Esophagus muscularis mucosa (tissue), 4 donors: ENCODE measurements at places on chromosomes 5 and 9. TPM values are rescaled to one million over a fixed set of nuclear protein-coding genes. Genes with fewer than 3 reads are reported as not detected.

The TAF1L gene
- not detected for total RNA-seq

GRCh38 chr9:98310752-98311392, 55.4 kb upstream of the TBC1D2 start:
- no peak overlapping the region for H3K4me3 ChIP-seq
- H3K36me3 ChIP-seq, result no peaks in the 10 kb centered on the region
- no peaks in the 10 kb centered on the region for H3K4me1 ChIP-seq
- no peak overlapping the region for H3K27ac ChIP-seq
- no peaks in the 10 kb centered on the region for H3K27me3 ChIP-seq

DNA sequence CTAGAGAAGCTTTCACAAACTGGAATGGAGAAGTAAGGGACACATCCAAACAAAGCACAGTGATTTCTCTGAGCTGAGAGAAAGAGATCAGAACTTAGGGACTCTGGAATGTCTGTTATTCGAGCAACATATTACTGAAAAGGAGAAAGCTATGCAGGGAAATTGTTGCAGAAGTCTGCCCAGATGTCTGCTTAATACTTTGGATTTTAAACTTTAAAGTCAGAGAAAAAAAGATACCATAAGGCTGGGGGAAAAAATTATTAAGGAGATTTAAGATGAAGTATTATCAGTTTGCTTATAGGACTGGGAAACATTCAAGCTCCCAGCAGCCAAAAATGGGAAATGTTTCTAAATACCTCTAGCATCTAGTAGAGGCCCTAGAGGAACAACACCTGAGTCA, 803.9 kb downstream of the TAF11L14 start:
- H3K27ac ChIP-seq, result no peak overlapping the region
- H3K36me3 ChIP-seq, result no peaks in the 10 kb centered on the region
- no peaks in the 10 kb centered on the region for H3K4me1 ChIP-seq
- no peak overlapping the region for H3K4me3 ChIP-seq

The MARCHF3 gene
- total RNA-seq, result 3.0 TPM

- H3K4me1 ChIP-seq, result no peaks in the 10 kb centered on the region
- no peak for DNase-seq
- no peak overlapping the region for H3K4me3 ChIP-seq
- H3K27me3 ChIP-seq, result no peaks in the 10 kb centered on the region
These were observed 448.4 kb downstream of the MTRR start for GRCh38 chr5:8317335-8317734.

- no peak overlapping the region for H3K27ac ChIP-seq
- H3K27me3 ChIP-seq, result peaks cover 14% of the 10 kb centered on the region
- peaks cover 12% of the 10 kb centered on the region for H3K4me1 ChIP-seq
These were observed 32.9 kb upstream of the PSD2 start for GRCh38 chr5:139762615-139763170.

- H3K36me3 ChIP-seq, result no peaks in the 10 kb centered on the region
- no peaks in the 10 kb centered on the region for H3K4me1 ChIP-seq
- H3K27me3 ChIP-seq, result no peaks in the 10 kb centered on the region
- no peak overlapping the region for H3K4me3 ChIP-seq
- DNase-seq, result no peak
These were observed 1808.8 kb upstream of the ACO1 start for GRCh38 chr9:30575691-30576090.

The PCDHGA2 gene
- 4.1 TPM for total RNA-seq

The GRXCR2 gene
- total RNA-seq, result not detected

The SLC1A1 gene
- 2.0 TPM for total RNA-seq

The FBXW2 gene
- 54.4 TPM for total RNA-seq

GRCh38 chr5:140182803-140183367, 7.9 kb downstream of the CYSTM1 start:
- no peak for DNase-seq
- no peak overlapping the region for H3K4me3 ChIP-seq
- peaks cover 54% of the 10 kb centered on the region for H3K4me1 ChIP-seq
- H3K27me3 ChIP-seq, result no peaks in the 10 kb centered on the region
- H3K27ac ChIP-seq, result peak overlapping the region; percentile 63

The SPINK7 gene
- not detected for total RNA-seq

- no peak overlapping the region for H3K27ac ChIP-seq
- H3K4me3 ChIP-seq, result no peak overlapping the region
- peaks cover 93% of the 10 kb centered on the region for H3K4me1 ChIP-seq
- DNase-seq, result no peak
- H3K36me3 ChIP-seq, result no peaks in the 10 kb centered on the region
These were observed 23.9 kb downstream of the LARP1 start for GRCh38 chr5:154779105-154779504.

DNA sequence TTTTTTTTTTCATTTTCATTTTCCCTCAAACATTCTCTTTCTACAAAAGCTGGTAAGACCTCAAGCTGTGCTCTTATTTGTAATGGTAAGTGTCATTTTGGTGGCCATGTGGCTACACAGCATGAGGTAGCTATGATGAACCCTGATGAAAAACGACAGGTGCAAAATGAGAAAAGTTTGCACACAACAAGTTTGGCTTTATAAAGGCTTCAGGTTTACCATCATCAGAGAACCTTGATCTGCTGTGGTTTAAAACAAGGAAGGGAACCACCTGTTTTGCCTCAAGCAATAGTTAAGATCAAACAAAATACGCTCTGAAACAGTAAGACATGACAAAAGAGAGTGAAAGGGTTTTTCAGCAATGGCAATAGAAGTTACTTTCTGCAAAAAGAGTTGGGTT, 1124.6 kb upstream of the ACO1 start:
- H3K36me3 ChIP-seq, result no peaks in the 10 kb centered on the region
- no peak overlapping the region for H3K27ac ChIP-seq
- no peak for DNase-seq
- H3K4me3 ChIP-seq, result no peak overlapping the region
- H3K27me3 ChIP-seq, result no peaks in the 10 kb centered on the region
- no peaks in the 10 kb centered on the region for H3K4me1 ChIP-seq

GRCh38 chr9:29290516-29290915, 1717.2 kb upstream of the C9orf72 start:
- no peaks in the 10 kb centered on the region for H3K27me3 ChIP-seq
- no peak overlapping the region for H3K4me3 ChIP-seq
- H3K4me1 ChIP-seq, result no peaks in the 10 kb centered on the region
- no peak overlapping the region for H3K27ac ChIP-seq
- no peak for DNase-seq

DNA sequence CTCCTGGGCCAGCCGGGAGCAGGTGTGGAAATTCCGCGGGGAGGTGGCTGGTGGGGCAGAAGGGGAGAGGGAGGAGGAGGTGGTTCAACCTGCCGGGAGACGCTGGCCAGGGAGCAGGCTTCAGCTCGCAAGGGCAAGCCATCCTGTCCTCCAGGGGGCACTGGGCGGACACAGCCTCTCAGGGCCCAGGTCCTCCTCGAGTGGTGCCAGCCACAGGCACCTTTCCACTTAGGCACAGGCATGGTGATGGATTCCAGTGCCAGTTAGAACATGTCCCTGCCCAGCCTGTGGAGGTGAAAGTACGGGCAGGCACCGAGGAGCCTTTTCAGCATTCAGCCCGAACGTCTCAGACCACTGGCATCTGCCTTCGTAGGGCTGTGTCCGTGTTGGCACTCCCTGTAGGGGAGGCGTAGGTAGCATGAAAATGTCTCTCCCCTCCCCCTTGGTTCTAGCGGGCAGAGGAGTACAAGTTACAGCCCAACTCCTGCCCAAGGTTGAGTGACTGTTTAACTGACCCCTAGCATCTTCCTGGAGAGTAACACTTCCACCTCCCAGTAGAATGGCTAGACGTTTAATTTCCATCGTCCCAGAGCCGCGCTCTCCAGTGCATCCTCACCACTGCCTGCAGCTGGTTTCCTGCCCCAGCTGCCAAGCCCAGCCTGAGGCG, 48.9 kb downstream of the DAB2IP start:
- peak overlapping the region; percentile 67 for H3K4me3 ChIP-seq
- DNase-seq, result no peak
- peaks cover 3% of the 10 kb centered on the region for H3K36me3 ChIP-seq
- peaks cover 38% of the 10 kb centered on the region for H3K4me1 ChIP-seq
- no peaks in the 10 kb centered on the region for H3K27me3 ChIP-seq
- H3K27ac ChIP-seq, result peak overlapping the region; percentile 67

DNA sequence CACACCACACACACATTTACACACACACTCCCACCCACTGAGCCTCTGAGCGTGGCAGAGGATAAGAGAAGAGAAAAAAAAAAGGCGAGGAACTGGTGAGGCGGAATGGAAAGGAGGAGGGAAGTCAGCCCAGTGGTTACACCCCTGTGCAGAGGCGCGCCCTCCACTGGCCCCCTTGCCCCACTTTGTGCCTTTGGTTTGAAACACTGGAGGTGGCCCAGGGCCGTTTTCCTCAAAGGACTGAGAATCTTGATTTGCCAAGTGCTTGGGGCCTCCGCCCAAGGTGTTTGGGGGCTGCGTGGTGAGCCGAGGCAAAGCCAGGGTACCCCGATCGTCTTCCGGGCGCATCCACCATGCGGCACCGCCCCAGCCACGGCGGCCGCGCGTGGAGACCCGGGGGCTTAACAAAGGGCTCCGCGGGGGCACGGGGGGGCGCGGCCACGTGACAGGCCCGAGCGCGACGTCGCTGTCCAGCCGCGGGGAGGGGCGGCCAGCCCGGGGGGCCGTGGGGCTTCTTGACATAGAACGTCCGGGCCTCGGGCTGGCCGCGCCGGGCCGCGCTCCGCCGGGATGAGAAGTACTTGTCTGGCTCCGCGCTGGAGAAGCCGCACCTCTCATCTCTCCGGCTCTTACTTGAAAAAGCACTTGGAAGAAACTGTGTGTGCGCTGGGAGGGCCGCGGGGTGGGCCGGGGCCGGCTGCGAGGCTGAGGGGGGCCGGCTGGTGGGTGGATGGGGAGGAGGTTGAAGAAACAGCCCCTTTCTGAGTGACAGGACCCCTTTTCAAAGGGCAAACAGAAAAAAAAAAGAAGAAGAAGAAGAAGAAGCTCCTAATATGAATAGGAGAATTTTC, 21.0 kb downstream of the NR2F1 start:
- H3K4me3 ChIP-seq, result peak overlapping the region; percentile 64
- peak; percentile 92 for DNase-seq
- peaks cover 36% of the 10 kb centered on the region for H3K4me1 ChIP-seq
- peak overlapping the region; percentile 78 for H3K27ac ChIP-seq

The FAM221B gene
- total RNA-seq, result not detected

DNA sequence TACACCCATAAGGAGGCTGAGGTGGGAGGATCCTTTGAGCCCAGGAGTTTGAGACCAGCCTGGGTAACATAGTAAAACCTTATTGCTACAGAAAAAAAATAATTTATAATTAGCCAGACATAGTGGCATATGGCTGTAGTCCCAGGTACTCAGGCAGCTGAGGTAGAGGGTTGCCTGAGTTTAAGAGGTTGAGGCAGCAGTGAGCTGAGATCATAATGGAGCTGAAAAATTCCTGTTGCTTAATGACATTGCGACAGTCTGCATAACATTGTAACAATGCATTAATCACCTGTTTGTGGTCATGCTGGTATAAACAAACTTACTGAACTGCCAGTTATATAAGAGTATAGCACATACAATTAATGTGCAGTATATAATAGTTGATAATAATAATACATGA, 214.2 kb downstream of the TRIM32 start:
- no peak for DNase-seq
- no peaks in the 10 kb centered on the region for H3K4me1 ChIP-seq
- H3K36me3 ChIP-seq, result no peaks in the 10 kb centered on the region
- H3K4me3 ChIP-seq, result no peak overlapping the region
- H3K27ac ChIP-seq, result no peak overlapping the region
- H3K27me3 ChIP-seq, result no peaks in the 10 kb centered on the region

- no peaks in the 10 kb centered on the region for H3K27me3 ChIP-seq
- peaks cover 23% of the 10 kb centered on the region for H3K4me1 ChIP-seq
- no peak overlapping the region for H3K4me3 ChIP-seq
- H3K36me3 ChIP-seq, result no peaks in the 10 kb centered on the region
These were observed 103.5 kb upstream of the NR3C1 start for GRCh38 chr5:143506836-143507552.

GRCh38 chr5:171313481-171314206, 4.6 kb downstream of the TLX3 start:
- H3K4me3 ChIP-seq, result no peak overlapping the region
- no peak for DNase-seq
- H3K36me3 ChIP-seq, result no peaks in the 10 kb centered on the region
- no peak overlapping the region for H3K27ac ChIP-seq
- H3K27me3 ChIP-seq, result peaks cover 98% of the 10 kb centered on the region

- no peak for DNase-seq
- H3K4me3 ChIP-seq, result no peak overlapping the region
- H3K36me3 ChIP-seq, result no peaks in the 10 kb centered on the region
- H3K27me3 ChIP-seq, result no peaks in the 10 kb centered on the region
- H3K27ac ChIP-seq, result no peak overlapping the region
These were observed 272.9 kb upstream of the RIOK2 start for GRCh38 chr5:97455996-97456395.

The CCL27 gene
- not detected for total RNA-seq

The CDKN2A gene
- total RNA-seq, result 6.0 TPM

The OR13C5 gene
- not detected for total RNA-seq

The RELL2 gene
- 5.1 TPM for total RNA-seq

GRCh38 chr5:38265546-38266179, 7.3 kb downstream of the EGFLAM start:
- DNase-seq, result peak; percentile 66
- no peak overlapping the region for H3K27ac ChIP-seq
- H3K36me3 ChIP-seq, result no peaks in the 10 kb centered on the region
- no peak overlapping the region for H3K4me3 ChIP-seq

DNA sequence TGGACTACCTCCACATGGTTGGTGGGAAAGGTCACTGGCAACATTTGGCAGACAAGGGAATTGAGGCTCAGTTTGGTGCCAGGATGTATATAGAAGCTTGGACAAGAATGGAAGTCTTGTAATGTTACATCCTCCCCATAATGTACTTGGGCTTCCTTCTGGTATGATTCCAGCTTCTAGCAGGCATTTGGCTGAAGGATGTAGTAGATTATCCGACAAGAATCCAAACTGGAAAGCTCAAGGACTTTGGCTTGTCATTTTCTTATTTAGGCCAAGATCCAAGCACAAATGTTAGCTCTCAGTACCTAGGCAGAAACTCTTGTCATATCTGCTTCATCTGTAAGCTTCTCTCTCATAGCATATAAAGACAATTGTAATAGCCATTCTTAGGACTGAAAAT, 209.1 kb downstream of the MAPKAP1 start:
- H3K4me3 ChIP-seq, result no peak overlapping the region
- H3K4me1 ChIP-seq, result peaks cover 14% of the 10 kb centered on the region
- H3K36me3 ChIP-seq, result no peaks in the 10 kb centered on the region
- DNase-seq, result no peak
- H3K27me3 ChIP-seq, result no peaks in the 10 kb centered on the region
- no peak overlapping the region for H3K27ac ChIP-seq
